ENCODE measurements at places on chromosomes 5 and 9. TPM values are rescaled to one million over a fixed set of nuclear protein-coding genes. Genes with fewer than 3 reads are reported as not detected.

DNA sequence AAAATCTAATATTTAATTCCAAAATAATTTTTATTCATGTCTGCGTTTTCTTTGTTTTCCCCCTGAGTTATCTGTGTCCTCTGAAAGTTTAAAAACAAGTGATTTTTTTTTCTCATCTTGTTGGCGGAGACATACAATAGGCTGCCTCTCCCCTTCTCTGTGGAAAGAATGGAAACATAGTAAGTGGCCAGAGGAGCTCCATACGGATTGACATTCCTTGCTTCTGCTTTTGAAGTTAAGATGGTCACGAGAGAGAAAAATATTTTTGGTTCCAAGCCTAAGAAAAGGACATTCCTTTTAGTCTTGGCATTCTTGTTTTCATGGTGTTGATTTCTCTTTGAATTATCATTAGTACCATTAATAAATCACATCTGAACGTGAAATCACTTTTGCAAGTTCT, 28.3 kb downstream of the ZNF462 start:
- DNase-seq = no peak
- no peak overlapping the region for H3K27ac ChIP-seq
- no peaks in the 10 kb centered on the region for H3K27me3 ChIP-seq

DNA sequence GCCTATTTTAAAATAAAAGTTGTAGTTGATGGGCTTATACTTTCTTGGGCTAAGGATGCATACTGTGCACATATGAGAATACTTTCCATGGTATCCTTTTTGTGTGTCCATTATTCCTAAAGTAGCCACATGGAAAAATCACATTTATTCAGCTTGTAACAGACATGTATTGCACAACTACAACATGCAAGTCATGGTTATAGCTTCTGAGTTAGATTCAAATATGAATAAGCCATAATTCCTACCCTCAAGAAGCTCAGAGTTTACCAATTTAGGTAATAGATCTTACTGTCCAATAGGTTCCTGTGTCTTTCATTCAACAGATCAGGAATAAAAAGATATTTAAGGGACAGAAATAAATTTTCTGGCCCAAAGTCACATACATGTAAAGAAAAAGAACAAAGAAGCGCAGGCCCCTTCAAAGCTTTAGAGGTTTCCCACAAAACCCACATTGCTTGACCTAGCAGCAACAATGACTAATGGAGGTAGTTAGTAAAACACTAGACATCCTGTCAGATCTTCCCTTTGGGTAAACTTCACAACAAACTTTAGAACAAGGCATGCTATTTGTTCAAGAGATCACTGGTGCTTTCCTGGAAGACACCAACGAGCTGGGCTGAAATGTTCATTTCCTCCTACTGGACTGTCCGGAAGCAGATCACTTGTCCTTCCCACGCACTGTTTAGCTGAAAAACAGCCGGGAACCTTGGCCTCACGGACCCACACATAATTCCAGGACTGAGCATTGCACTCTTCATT, 78.4 kb upstream of the ITGA1 start:
- H3K27me3 ChIP-seq = no peaks in the 10 kb centered on the region
- DNase-seq = no peak
- H3K27ac ChIP-seq = no peak overlapping the region
- H3K36me3 ChIP-seq = no peaks in the 10 kb centered on the region
- H3K4me1 ChIP-seq = peaks cover 13% of the 10 kb centered on the region

GRCh38 chr9:128286440-128286839, 10.4 kb downstream of the SWI5 start:
- H3K27ac ChIP-seq = no peak overlapping the region
- H3K36me3 ChIP-seq = peaks cover 22% of the 10 kb centered on the region
- no peak overlapping the region for H3K4me3 ChIP-seq
- H3K27me3 ChIP-seq = no peaks in the 10 kb centered on the region

GRCh38 chr5:74322191-74322590, 318.3 kb downstream of the ENC1 start:
- no peak for DNase-seq
- no peak overlapping the region for H3K4me3 ChIP-seq
- H3K27me3 ChIP-seq = no peaks in the 10 kb centered on the region
- no peak overlapping the region for H3K27ac ChIP-seq

- H3K4me3 ChIP-seq = no peak overlapping the region
- no peaks in the 10 kb centered on the region for H3K36me3 ChIP-seq
- H3K27ac ChIP-seq = no peak overlapping the region
- no peak for DNase-seq
- H3K27me3 ChIP-seq = no peaks in the 10 kb centered on the region
These were observed 82.2 kb downstream of the TRIO start for GRCh38 chr5:14225173-14225834.

ANKRD34B gene
- 0.35 TPM for total RNA-seq

All from upper lobe of right lung (tissue), 1 donor.